ENCODE measurements at places on chromosomes 7 and 10.
A peak's percentile ranks its signal among the peaks of the same experiment; 100 is the strongest.

GRCh38 chr10:3785851-3786271 lies 852 bp upstream of the KLF6 start:
- peak; percentile 80 for DNase-seq

DNA sequence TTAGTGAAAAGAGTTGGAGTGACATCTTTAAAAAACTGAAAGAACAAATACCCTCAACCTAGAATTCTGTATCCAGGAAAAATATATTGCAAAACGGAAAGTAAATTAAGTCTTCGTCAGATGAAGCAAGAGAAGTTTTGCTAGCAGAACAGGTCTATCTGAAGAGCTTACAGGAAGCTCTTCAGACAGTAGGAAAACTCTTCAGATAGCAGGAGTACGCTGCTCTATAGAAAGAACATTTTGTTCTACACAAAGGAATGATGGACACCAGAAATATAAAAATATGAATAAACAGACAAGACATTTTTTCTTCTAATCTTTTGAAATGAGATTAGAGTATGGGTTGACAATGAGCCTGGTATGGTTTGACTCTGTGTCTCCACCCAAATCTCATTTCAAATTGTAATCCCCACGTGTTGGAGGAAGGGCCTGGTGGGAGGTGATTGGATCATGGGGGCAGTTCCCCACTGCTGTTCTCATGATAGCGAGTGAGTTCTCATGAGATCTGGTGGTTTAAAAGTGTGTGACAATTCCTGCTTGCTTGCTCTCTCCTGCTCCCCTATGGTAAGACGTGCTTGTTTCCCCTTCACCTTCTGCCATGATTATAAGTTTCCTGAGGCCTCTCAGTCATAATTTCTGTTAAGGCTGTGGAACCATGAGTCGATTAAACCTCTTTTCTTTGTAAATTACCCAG lies 567.3 kb downstream of the AUTS2 start:
- DNase-seq, result no peak

DNA sequence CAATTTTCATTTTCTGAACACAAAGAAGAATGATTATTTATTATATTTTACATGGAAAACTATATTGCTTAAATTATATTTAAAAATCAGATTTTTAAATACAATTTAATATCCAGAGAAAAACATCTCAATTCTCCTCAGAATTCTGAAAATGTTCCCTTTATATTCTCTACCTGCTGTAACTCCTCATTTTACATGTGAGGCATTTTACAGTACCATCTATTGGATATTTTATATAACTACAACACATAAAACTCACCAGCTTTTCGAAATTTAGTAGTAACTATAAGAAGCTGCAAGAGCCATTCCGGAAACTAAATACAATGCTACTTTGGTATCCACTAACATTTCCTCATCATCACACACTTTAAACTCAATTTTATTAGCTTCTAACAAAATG lies 264.6 kb downstream of the DGKB start:
- DNase-seq, result no peak

GRCh38 chr7:85160223-85160622 lies 26.6 kb downstream of the SEMA3D start:
- no peak for DNase-seq

DNA sequence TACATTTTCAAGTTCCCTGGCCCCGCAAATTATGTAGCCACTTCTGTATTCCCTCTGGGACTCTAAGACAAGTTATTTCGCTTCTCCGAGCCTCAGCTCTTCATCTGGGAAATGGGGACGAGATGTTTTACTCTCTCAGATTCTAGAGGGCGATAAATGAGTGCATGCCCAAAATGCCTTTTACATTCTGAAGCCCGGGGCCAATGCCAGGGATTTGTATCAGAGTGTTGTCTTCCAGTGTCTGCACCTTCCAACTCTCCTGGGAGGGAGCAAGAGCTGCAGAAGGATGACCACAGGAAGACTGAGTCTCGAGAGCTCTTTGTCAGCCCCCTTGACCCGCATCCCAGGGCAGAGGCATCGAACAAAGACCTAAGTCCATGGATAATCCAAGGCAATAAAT lies 39.9 kb downstream of the BUB3 start:
- no peak for DNase-seq

- no peak for DNase-seq
Measured at GRCh38 chr10:113475381-113475807, 77.5 kb upstream of the HABP2 start.

GRCh38 chr7:130141884-130142653 lies 63.1 kb downstream of the TMEM209 start:
- no peak for DNase-seq

DNA sequence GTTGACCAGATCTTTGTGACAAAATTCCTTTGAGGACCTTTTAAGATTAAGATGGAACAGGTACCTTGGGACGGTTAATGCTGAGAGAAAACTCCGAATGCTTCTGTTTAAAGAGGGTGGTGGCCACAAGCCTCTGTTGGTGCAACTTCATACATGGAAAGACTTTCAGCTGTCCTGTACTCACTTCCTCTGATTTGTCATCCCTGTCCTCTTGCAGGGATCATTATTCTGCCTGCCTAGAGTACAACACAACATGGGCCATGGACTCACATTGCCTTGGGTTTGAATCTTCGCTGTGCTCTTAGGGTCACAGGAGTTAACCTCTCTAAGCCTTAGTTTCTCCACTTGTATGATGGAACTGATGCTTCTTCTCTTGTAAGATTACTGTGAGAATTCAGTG lies 75.1 kb downstream of the ENTPD1 start:
- DNase-seq, result no peak

DNA sequence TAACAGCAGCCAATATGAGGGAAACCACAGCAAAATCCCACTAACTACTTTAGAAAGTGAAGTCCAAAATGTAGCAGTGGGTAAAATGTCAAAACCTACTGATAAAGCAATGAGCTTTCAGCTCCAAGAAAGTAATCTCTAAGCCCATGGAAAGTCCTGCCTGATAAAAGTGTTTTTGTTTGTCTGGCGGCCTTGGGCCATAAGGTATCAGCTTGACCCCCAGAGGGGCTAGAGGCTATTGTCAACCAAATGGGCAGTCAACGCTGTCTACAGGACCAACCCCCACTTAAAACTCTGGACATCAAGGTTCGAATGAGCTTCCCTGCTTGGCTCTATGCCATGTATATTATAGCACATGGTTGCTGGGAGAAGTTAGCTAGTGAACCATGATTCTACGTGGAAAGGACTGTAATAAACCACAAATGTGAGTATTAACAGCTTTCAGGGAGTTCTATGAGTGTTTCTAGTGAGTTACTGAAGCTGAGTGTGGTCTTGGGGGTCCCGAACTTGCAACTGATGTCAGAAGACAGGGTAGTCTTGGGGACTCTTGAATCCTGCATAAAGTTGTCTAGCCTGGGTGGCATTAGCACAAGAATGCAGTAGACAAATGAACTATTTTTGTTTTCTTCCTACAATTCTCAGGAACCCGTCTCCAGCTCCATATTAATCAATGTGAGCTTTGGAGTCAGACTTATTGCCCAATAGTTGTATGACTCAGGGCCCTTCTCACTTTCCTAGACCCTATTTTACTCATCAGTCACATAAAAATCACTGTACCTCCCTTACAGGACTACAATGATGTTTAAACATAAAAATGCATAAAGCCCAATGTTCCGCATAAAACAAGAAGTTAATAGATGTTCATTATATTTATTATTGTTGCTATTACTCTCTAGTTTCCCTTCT lies 164.9 kb downstream of the DGKI start:
- no peak for DNase-seq

GRCh38 chr10:96441322-96441885 lies 72.3 kb downstream of the TLL2 start:
- DNase-seq, result peak; percentile 32

DNA sequence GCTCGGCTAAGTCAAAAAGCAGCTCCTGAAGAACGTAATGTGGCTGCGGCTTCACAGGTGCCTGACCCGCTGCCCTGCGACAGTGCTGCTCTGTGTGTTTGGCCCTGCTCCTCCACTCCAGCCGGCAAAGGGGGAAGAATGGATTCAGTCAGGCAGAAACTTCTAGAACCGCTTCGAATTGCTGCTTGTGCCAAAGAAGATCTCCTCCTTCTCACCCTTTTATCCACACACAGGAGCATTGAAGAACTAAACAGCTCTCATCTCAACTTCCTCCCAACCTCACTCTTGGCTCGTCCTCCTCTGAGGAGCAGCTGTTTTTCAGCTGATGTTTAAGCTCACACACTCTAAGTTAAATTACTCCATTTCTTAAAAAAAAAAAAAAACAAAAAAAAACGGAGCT lies 651.4 kb downstream of the INHBA start:
- DNase-seq, result peak; percentile 51

DNA sequence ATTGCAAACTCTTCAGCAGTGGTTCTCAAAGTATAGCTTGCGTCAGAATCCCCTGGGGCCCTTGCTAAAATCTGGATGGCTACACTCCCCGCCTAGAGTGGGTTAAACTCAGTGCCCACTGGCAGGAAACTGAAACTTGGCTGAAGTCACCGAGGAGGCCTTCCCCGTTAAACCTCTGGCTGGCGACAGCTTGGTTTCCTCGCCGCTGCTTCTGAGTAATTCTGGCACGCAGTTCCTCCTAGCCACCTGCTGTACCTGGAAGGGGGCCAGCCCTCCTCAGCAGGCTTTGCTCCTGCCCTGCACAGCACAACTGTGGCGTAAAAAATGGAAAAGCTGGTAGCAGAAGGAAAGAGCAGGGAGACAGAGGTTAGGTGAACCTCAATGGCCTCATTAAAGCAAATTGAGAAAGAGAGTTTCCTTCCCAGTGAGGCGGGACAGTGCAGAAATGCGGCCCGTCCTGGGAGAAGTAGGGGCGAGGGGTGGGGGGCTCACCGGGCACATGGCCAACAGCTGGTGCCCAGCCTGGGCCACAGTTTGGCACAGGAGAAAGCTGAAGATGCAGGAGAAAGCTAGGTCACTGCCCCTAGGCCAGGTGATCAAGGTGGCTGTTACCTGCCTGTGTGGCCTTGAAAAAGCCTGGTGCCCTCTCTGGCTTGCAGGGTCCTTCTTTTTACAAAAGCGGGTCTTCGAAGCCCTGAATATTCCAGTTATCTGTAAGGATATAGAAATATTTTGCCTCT lies 46.6 kb downstream of the ALOX5 start:
- DNase-seq, result peak; percentile 85

GRCh38 chr10:101165736-101166135 lies 34.6 kb downstream of the TLX1 start:
- no peak for DNase-seq

DNA sequence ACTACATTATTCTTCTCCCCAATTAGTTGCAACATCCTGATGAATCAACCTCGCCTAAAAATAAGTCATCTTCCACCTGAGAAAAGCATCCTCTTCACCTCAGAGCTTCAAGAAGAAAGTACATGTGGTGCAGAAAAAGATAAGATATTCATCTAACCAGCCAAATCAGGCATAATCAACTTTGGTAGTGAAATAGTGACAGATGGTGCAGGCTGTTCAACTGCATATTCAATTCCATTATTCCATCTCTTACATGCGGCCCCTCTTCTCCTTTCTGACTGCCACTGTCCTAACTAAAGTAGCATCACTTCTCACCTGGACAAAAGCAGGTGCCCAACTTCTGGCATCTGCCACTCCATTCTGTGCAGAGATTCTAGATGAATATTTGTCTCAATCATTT lies 148.4 kb upstream of the STEAP1 start:
- DNase-seq, result no peak

DNA sequence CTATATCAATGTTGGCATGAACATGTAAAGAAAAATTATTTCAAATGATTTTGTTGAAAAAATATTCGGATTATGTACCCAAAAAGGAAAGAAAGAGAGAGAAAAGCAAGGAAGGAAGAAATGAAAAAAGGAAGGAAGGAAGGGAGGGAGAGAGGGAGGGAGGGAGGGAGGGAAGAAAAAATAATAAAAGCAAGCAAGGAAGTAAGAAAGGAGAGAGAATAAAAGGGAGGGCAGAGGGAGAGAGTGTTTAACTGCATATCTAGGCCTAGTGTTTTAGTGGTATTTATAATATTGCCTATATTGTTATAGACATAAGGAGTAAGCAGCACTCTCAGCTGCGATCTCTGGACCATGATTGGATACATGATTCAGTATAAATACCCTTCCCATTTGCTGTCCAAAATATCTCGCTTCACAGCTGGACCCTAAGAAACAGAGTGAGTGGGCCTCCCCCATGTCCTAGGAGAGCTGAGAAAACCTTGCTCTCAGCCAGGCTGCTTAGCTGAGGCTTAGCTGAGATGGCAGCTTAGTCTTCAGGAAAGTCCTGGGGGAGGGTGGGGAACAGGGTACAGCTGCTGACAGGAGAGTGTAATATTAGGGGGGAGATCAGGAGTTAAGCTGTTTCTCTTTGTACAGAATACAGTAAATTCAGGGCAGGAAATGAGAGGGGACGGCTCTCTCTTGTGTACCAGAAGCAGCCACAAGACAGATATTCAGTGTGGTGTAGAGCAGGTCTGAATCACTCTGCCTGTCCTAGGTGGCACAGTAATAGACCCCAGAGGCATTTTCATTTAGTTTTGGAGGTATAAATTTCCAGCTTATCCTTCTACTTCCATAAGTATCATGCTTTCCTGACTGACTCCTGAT lies 66.8 kb upstream of the TARP start:
- peak; percentile 41 for DNase-seq

- DNase-seq, result no peak
Measured at GRCh38 chr7:111392294-111392693, 170.0 kb downstream of the IMMP2L start.

- no peak for DNase-seq
Measured at GRCh38 chr10:78505657-78506056, 472.0 kb downstream of the RPS24 start.

DNA sequence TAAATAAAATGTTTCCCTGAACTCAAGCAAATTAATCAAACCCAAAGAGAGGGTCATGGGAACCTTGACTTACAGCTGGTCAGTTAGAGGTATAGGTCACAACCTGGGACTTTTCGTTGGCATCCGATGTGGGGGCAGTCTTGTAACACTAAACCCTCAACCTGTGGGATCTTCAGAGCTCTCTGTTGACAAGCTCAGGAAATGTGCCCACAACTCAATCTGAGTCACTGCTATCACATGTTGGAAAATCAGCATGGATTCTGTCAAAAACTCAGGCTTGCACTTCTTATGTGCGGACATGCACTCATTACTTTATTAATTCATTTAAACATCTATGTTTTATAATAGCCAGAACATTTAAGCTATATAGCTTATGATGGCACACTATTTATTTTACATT lies 424.6 kb upstream of the SORCS1 start:
- DNase-seq, result no peak
